WERI-Rb-1 (cell line): ENCODE measurements at places on chromosomes 3 and 15.

- no peak for DNase-seq
Measured at GRCh38 chr3:35224565-35225295, 414.6 kb upstream of the ARPP21 start.

DNA sequence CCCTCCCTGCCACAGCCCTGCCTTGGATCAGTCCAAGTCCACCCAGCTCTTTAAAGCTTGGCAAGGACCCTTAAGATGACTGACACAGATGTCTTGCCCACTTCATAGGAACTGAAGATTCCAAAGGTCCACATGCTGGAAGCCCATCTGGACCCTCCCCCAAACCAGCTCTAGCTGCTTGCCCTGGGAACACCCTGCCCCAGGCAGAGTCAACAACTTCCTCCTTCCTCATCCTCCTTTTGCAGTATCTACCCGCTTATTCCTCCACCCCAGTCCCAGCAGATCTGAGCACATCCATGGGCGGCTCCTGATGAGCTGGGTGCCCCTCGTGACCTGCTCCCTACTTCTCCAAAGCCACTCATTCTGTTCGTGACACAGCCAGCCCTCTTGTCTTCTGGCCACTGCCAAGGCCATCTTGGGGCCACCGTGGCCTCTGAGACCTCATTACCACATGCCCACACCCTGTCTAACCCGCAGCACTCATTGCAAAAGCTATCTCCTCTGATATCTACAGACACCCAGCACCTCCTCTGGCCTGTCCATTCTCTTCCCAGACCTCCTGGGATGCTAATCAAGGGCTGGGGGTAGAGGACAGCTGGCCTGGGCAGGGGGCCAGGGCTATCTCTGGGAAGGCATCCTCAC, 2.0 kb upstream of the PFKFB4 start:
- no peak for DNase-seq

GRCh38 chr15:80275961-80276360, 23.9 kb upstream of the CTXND1 start:
- DNase-seq: no peak

- peak; percentile 58 for DNase-seq
Measured at GRCh38 chr3:4808637-4809036, 170.6 kb upstream of the BHLHE40 start.

- no peak for DNase-seq
Measured at GRCh38 chr15:41423979-41424659, 7.2 kb downstream of the RTF1 start.

DNA sequence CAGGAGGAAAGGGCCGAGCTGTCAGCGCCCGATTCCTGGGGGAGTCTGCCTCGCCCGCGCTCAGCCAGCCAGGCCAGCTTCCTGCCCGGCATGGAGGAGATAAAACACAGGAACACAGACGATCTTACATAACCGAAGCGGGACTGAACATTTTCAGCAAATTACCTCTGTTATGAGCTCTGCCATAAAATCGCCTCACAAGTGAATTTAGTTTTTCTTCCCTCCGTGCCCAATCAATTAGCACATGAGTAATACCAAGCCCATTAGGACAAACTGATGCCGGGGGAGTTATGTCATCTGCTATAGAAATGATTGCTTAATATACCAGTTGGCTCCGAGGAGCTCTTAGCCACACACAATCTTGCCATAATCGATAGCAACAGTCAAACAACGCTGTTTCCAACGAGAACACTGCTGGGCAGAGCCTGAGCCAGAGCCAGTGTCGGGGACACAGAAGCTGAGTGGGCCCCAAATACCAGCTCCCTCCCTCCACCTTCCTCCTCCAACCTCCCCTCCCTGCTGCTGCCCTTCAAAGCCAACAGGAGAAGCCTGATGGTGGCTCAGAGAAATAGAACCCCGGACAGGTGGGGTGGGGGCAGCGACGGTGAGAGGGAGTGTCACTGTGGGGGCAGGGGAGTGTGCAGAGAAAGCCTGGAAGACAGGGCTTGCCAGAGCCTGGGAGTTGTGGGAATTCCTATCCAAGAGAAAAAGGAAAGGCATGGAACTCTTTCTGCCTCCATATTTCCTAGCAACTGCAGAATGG, 279.4 kb upstream of the TLE3 start:
- DNase-seq: peak; percentile 29

- no peak for DNase-seq
Measured at GRCh38 chr3:170734043-170734734, 135.8 kb downstream of the RPL22L1 start.

DNA sequence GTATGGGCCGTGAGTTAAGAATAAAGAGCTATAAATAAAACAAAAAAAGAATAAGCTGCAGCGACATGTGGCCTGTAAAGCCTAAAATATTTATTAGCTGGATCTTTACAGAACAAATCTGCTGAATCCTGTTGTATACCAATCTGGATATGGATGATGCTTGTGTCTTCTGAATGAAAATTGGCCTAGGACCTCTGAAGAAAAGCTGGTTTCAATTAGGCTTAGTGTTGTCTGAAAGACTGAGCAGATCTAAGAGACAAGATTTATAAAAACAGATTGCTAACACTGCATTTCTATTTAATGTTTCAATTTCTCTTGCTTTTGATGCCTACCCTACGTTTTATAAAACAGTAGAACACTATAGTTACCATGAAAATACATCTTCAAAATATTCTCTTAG, 57.9 kb downstream of the ST3GAL6 start:
- DNase-seq: no peak

GRCh38 chr3:158420654-158421396, 150.2 kb upstream of the MLF1 start:
- DNase-seq: no peak

DNA sequence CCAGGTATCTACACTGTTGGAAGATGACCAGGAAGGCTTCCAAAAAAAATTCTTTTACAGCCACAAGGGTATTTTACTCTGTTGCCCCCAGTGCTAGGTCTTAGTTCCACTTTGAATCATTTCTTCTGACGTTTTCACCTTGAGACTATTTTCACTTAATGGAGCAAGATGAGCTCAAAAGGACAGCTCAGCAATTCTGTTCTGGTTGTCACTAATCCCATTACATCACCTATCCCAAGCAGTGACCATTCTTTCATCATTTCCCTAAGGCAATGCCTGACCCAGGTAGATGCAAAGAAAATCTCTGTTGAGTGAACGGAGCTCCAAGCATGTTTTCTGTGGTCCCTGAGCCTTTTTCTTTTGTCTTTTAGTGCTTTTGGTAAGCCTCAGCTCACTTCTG, 210.0 kb downstream of the KCNAB1 start:
- DNase-seq: no peak

GRCh38 chr15:63157891-63158431, 684 bp upstream of the RPS27L start:
- DNase-seq: peak; percentile 76

DNA sequence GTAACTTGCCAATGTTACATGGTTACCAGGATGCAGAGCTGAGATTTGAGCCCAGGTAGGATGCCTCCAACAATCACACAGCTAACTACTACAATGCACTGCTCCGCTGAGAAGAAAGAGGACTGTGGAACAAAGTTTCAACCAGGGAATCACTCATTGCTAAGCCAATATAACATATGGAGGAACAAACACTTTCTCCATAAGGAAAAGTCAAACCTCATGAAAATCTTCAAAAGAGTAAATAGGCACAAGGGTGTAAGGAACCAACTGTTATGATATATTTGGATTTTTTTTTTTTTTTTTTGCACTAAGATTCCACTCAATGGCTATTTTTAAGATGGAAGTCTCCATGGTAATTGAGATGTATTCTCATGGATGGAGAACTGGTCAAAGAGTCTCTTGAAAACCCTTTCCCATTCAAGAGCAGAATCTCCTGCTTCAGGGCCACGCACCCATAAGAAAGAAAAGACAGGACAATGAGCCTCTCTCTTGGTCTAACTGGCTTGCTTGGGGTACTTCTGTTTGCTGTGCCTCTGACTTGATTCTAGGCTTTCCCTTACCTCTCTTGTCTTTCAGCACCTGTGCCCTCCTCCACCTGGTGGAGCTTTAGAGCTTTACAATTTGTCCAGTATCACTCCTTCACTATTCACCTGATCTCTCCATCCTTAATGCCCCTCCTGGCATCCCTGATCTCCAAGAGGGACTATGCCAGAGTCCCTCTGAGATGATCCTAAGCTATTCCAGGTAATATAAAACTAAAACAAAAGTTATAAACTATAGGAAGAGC, 252.8 kb downstream of the NTRK3 start:
- DNase-seq: peak; percentile 10

- no peak for DNase-seq
Measured at GRCh38 chr15:53525894-53526293, 233.6 kb downstream of the WDR72 start.

DNA sequence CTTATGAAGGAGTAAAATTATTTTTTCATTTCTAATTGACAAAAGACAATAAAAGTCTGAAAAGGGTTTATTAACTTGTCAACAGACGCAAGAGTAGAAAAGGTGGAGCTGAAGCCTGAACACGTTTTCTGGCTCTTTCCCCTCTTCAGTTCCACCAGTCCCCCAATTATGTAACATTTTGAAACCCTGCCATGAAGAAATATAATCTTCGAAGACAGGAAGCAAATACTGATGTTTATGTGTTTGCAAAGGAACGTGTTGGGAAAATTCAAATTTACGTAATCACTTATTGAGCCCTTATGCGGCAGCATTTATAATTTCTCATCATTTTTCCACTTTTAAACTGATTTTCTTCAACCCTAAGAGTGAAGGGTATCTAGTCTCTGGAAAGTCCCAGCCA, 767 bp downstream of the AP3S2 start:
- no peak for DNase-seq

DNA sequence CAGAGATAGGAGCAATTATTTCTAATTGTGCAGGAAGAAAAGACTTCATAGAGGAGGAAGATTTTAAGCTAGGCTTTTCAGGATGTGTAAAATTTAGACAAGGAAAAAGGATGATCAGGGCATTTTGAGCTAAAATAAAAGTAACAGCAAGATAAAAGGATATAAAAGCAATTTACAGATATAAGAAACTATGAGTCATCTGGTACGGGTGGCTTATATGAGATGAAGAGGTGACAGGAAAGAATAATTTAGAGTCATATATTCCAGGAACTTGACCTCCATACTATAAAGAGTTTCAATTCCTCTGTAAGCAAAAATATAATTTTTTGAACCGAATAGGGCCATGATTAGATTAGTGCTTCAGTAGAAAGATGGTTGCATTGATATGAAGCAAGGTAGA, 273.7 kb downstream of the RBMS3 start:
- DNase-seq: no peak

DNA sequence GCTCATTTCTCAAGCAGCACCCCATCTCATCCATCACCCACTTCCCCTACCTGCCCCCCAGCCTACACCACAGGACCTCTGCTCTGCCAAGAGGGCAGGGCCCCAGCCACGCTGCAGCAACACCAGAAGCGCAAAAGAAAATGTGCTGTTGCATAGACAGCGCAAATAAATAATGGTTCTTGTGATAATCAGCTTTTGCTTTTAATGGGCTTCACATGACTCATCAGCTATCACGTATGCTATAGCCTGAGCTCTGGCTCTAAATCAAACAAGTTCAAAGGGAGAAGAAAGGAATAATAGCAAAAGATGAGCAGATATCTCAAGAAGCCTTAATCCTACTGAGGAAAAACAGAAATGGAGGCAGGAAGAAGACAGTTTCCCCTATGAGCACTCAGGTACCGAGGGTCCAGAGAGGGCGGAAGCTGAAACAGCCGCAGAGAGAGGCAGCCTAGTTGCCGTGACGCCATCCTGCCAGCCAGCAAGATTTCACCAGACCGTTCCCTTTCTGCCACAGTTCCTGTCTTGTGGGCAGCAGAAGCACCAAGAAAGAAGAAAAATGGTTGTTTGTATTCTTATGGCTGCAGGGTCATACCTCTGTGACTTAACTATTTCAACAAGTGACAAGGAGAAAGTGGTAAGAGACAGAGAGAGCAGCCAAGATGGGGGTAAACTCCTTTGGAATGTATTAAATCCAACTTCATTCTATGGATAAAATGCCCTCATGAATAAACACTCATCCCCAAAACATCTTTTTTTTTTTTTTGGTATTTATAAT, 22.0 kb downstream of the RAB27A start:
- DNase-seq: peak; percentile 8

DNA sequence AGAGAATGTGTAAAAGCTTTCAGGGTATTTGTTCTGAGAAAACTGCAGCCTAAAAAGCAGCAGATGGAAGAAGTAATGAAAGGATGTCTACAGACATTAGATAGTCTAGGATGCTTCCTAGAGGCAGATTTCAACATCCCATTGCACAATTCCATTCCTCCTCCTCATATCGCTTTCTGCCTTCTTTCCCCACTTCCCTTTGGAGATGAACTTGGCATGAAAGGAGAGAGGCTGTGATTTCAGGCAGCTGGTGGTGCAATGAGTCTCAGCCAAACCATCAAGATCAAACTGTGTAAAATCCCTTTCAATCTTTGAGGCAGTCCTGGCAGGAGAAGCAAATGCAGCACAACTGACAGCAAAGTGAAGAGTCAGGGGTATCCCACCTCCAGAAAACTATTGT, 438.7 kb upstream of the KCNMB2 start:
- DNase-seq: no peak

DNA sequence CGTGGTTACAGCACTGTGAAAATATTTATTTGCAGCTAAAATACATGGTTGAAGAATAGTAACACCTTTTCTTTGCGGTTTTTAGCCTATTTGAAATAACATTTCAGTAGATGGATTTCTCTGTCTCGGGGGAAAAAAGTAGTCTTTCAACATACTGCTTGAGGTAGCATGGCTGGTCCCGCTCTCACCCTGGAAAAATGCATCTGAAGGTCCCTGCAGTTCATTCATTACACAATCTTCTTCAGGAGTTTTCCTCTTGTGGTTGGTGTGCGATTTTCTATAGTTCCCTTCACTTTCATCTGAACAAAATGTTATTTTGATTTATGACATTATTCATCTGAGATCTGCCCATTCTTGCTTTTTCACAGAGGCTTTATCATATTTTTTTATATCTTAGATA, 75.9 kb downstream of the STRIT1 start:
- no peak for DNase-seq

DNA sequence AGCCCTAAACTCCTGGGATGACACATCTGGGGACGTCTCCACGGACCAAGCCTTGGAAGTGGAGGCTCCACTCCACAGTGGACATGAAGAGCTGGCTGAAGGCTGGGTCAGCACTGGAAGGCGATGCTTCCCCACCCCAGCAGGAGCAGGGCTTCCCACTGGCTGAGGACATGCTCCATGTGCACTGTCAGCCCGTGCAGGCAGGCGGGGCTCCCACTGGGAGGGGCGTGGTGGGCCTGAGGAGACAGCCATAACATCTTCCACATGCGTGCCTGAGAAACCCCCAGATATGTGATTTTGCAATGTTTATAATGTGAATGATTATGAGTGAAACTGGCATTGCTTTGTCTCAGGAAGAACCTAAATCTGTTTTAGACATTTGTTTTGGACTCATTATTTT, 231.3 kb downstream of the KLF13 start:
- no peak for DNase-seq

GRCh38 chr3:37519661-37520060, 342.0 kb upstream of the CTDSPL start:
- DNase-seq: no peak
